NCI-H460 (cell line): ENCODE measurements at places on chromosomes 13 and 19. TPM values are rescaled to one million over a fixed set of nuclear protein-coding genes. Genes with fewer than 3 reads are reported as not detected.

- DNase-seq = no peak
These were observed 19.3 kb downstream of the ATP12A start for GRCh38 chr13:24699541-24699940.

DNA sequence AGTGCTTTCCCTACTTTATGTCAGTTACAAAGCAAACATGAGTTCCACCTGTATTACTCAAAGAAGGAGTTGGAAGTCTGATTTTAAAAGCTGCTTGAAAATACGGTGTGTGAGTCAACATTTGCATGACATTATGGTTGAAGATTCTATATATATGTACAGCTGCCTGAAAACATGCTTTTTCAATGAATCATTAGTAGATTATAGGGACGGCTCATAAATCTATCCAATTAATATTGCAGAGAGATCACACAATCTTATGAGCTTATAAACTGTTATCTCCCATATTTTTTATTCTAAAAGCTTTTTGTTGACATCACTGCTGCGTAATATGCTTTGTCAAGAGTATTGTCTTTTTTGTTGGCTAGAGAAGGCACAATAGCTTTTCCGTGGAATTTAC, 873.8 kb downstream of the SLITRK6 start:
- DNase-seq = no peak

- DNase-seq = no peak
These were observed 421.9 kb upstream of the PCDH9 start for GRCh38 chr13:67651908-67652465.

- DNase-seq = no peak
These were observed 438.6 kb downstream of the TSHZ3 start for GRCh38 chr19:30910485-30911240.

DNA sequence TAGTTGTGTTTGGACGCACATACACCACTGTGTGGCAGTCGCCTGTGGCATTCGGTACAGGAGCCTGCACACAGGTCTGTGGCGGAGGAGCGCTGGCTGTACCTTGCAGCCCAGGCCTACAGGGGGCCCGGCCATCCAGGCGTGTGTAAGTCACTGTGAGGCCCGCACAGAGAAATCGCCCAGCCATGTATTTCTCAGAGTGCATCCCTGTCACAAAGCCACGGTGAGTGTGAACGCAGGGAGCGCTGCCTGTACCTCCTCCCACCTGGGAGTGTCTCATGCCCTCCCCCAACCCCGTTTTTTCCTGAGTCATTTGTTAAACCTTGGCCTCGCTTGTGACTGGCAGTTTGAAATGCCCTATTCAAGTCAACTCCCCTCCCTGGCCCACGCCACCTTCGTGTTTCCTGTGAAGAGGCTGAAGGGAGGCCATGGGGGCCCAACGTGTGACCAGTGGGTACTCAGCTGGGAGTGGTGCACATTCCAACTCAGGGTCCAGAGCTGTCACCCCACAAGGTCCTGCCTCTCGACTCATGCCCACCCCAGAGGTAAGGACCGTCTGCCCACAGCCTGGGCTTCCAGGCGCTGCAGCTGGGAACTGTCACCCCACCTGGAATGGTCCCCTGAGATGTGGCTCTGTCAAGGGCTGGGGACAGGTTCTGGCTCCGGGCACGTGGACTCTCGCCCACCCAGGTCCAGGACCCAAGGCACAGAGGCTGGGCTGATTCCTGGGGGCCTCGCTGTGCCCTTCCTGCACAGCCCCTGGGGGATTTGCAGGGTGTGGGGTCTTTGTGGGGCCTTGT, 11.6 kb upstream of the RASA3 start:
- DNase-seq = peak; percentile 37

- DNase-seq = no peak
These were observed 92.6 kb upstream of the MCF2L start for GRCh38 chr13:112876305-112877000.

- no peak for DNase-seq
These were observed 6.7 kb upstream of the MYCBP2 start for GRCh38 chr13:77333594-77333993.

DNA sequence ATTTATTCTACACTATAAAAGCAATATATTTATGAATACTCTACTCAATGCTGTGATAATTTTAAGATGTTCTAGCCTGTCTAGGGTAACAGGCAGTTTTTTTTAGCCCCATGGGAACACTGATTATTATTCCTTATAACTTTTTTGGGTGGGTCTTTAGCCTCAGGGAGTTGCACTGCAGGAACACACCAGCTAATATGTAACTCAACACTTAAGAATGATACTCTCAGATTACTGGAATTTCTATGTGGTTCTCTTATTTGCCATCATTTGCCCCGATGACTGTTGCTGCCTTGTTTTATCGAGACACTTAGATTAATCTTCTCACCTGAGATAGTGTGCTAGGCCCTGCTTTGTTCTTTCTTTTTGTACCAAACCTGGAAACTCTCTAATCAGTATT, 396.9 kb upstream of the SLITRK1 start:
- DNase-seq = no peak

- no peak for DNase-seq
These were observed 232.6 kb upstream of the HTR2A start for GRCh38 chr13:47129461-47129860.

- no peak for DNase-seq
These were observed 8.9 kb downstream of the TSHZ3 start for GRCh38 chr19:31340042-31341025.

DNA sequence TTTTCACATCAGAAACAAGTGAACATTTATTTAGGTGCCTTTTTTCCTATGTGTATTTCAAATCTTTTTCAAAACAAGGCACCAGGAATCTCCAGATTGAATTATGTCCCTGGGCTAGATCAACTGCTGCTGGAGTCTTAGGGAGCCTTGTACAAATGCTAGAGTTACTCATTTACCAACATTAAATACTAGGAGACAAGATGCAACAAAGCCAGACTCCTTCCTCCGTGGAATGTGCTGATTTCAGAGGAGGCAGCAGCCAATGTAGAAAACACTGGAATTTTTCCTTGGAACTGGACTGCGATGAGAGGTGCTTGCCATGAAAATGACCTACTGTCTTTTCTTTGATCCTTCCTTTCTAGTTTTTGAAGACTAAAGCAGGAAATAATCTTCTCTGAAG, 1514.7 kb upstream of the MIR17HG start:
- no peak for DNase-seq

GRCh38 chr19:35301961-35302360, 10.0 kb downstream of the MAG start:
- DNase-seq = no peak

GRCh38 chr19:17326595-17326966, 8.1 kb downstream of the ANO8 start:
- no peak for DNase-seq

- DNase-seq = no peak
These were observed 14.2 kb upstream of the RASA3 start for GRCh38 chr13:114146629-114147028.

GRCh38 chr19:15236886-15237285, 4.6 kb upstream of the EPHX3 start:
- DNase-seq = no peak

DNA sequence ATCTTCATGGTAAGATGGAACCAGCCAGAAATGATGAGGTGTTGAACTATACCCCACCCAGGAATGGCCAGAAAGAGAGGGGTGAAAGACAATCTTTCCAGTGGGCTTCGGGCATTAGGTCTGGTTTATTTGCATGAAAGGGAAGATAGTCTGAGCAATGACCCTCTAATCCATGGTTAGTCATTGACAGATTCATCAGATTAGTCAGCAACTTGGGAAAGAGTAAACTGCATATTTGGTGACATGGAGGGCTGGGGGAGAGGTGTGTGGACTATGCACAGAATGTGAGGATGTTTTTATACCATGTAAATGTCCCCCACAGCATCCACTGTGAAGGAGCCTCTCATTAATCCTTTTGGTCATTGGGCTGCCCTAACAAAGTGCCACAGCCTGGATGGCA, 30.1 kb upstream of the USP12 start:
- DNase-seq = no peak

DNA sequence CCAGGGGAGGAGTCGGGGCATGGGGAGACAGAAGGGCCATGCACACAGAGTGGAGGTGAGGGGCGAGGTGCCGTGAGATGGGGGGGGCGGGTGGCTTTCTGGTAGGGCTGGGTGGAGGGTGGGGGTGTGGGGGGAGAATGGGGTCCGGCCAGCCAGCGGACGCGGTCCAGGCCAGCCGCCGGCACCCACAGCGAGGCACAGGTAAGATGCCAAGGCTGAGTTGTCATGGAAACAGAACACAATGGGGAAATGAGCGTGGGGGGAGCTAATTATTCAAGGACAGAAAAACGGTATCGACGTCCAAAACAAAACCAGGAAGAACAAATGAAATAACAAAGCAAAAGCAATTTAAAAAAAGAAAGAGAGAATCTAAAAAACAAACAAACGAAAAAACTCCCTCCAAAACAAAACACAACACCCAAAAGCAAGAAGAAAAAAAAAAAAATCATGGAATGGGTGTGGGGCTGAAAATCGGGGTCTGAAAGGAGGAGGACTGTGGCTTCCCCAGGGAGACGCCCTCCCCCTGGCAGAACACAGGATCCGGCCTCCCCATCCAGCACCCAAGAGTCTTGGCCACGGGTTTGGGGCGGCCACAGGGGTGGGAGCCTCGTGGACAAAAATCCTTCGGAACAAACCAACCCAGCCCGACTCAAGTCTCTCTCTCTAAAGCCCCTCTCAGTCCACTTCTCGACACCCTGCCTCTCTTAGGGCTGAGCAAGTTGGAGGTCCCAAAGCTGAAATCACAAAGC, 92.5 kb downstream of the PTPRS start:
- no peak for DNase-seq

DNA sequence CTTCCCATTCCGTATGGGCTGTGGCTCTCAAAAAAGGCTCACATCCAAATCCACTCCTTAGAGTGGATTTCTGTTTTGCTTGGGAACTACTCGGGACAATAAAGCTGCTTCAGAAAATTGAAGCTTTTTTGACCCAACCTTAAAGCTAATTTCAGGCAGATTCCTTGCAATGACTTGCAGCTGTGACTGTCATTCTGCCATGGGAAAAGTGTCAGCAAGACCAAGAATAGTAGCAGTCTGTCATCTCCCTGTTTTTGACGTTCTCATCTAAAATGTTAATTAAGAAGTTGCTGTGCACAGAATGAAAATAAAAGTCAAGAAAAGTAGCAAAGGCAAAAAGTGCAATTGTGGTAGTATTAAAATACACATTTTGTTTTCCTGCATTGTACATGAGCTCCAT, 304.7 kb downstream of the COG6 start:
- DNase-seq = no peak

GRCh38 chr13:109256866-109257760, 529.3 kb downstream of the IRS2 start:
- peak; percentile 79 for DNase-seq

- DNase-seq = no peak
These were observed 39.3 kb upstream of the FLT1 start for GRCh38 chr13:28534210-28534609.

- DNase-seq = no peak
These were observed 41.2 kb downstream of the ABCC4 start for GRCh38 chr13:95260031-95260525.

DNA sequence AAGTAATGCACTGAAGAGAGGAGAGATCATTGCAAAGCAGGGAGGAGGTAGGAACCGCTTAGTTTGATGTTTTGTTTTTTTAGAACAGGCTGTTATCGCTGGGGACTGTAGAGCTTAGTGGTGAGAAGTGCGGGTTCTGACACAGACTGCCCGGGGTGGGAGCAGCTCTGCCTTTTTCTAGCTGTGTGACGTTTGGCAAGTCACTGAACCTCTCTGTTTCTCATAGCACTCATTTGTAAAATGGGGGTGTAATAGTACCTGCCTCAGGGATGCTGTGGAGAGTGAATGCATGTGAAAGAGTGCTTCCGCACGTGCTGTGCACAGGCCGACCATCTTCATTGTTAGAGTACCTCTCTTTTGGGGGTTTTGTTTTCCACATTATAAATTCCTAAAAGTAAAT, 19.3 kb downstream of the PRAM1 start:
- DNase-seq = no peak

GRCh38 chr13:91153372-91153771, 194.1 kb upstream of the MIR17HG start:
- no peak for DNase-seq

DNA sequence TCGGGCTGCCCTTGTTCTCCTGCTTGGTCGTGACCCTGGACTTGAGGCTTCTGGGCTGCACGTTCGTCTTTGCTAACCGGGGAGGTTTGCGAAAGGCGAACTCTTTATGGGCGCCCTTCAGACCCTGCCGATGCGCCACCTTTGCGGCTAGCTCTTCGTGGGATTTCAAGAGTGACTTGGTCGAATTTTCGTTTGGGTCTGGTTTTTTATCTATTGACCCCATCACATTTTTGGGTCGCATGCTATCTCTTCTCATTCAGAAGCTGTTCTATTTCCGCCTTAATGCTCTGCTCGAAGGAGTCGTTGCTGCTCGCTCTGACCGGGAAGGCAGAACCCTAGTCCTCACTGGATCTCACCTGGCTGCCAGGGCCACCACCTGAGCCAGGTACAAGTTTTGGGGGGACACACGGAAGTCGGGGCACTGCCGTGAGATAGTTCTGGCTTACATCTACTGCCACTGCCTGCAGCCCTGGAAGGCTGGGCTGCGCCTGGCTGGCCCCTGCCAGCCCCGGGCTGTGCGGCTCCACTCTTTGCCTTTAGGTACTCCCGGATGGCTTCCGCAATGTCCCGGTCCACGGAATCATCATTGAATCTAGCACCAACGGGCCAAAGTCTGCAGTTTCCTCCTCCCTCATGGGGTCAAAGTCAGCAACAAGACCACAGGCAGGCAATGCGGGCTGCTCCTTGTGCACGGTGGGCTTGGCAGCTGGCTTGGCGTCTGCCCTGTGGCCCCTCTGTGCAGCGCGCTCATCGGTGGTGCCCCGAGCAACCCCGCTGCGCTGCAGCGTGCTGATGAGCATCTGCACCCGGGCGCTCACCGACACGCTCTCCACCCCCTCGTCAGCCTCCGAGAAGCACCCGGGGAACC, 16.2 kb downstream of the RB1 start:
- no peak for DNase-seq

The FLT3LG gene
- 0.12 and 0.35 TPM in 2 replicates for total RNA-seq

The TPTE2 gene
- total RNA-seq = not detected in 2 replicates

The SLC6A16 gene
- total RNA-seq = 0.30 and 0.43 TPM in 2 replicates

The TEX26 gene
- not detected in 2 replicates for total RNA-seq

The ZNF726 gene
- 0.15 TPM in 1 of 2 replicates, not detected in the other for total RNA-seq

The LRRC63 gene
- 23.2 and 25.2 TPM in 2 replicates for total RNA-seq

The ZIM2 gene
- total RNA-seq = not detected in 2 replicates

The SIX5 gene
- 10.3 and 13.3 TPM in 2 replicates for total RNA-seq

The PGLYRP1 gene
- total RNA-seq = not detected in 2 replicates

The CEACAM3 gene
- not detected in 2 replicates for total RNA-seq

The KLK1 gene
- total RNA-seq = 0.40 and 0.64 TPM in 2 replicates

The ACTL9 gene
- not detected in 2 replicates for total RNA-seq

The COL4A1 gene
- 5.9 and 7.3 TPM in 2 replicates for total RNA-seq

The LILRA6 gene
- total RNA-seq = not detected in 2 replicates

The THSD1 gene
- total RNA-seq = 0.07 and 0.23 TPM in 2 replicates

The CEACAM6 gene
- not detected in 2 replicates for total RNA-seq
